Adrenal gland (tissue), 19 donors: ENCODE measurements at places on chromosomes 13 and 19. TPM values are rescaled to one million over a fixed set of nuclear protein-coding genes. Genes with fewer than 3 reads are reported as not detected.

Gene PSG5
- total RNA-seq: not detected

Gene PRTN3
- total RNA-seq: 0.33 TPM

DNA sequence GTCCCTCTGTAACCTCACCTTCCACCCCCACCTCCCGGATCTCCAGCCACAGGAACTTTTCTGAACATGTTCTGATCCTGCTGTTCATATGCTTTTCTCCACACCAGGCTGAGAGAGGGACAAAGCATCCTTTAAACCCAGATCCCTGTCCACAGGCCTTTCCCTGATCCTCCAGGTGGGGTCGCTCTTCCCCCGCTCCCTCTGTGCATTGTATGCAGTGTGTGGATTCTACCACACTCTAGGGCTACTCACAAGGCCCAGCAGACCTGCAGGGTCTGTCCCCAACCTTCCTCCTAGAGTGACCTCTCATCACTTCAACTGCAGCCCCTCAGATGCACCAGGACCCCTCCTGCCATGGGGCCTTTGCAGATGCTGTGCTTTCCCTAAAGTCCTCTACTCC, 1200.6 kb downstream of the UQCRFS1 start:
- H3K36me3 ChIP-seq: no peaks in the 10 kb centered on the region
- H3K4me3 ChIP-seq: no peak overlapping the region
- H3K4me1 ChIP-seq: no peaks in the 10 kb centered on the region
- no peak overlapping the region for H3K27ac ChIP-seq
- no peaks in the 10 kb centered on the region for H3K27me3 ChIP-seq
- no peak for DNase-seq

- no peak for DNase-seq
- H3K27me3 ChIP-seq: no peaks in the 10 kb centered on the region
- H3K27ac ChIP-seq: no peak overlapping the region
- H3K36me3 ChIP-seq: no peaks in the 10 kb centered on the region
- no peaks in the 10 kb centered on the region for H3K4me1 ChIP-seq
- no peak overlapping the region for H3K4me3 ChIP-seq
These were observed 129.1 kb downstream of the URI1 start for GRCh38 chr19:30070968-30071632.

- H3K27ac ChIP-seq: no peak overlapping the region
- no peak overlapping the region for H3K4me3 ChIP-seq
- DNase-seq: no peak
- peaks cover 17% of the 10 kb centered on the region for H3K27me3 ChIP-seq
- no peaks in the 10 kb centered on the region for H3K4me1 ChIP-seq
These were observed 5.1 kb upstream of the EPS8L1 start for GRCh38 chr19:55070466-55071128.

- no peaks in the 10 kb centered on the region for H3K4me1 ChIP-seq
- H3K4me3 ChIP-seq: no peak overlapping the region
- no peak overlapping the region for H3K27ac ChIP-seq
- no peak for DNase-seq
These were observed 239.1 kb upstream of the HTR2A start for GRCh38 chr13:47135800-47136503.

DNA sequence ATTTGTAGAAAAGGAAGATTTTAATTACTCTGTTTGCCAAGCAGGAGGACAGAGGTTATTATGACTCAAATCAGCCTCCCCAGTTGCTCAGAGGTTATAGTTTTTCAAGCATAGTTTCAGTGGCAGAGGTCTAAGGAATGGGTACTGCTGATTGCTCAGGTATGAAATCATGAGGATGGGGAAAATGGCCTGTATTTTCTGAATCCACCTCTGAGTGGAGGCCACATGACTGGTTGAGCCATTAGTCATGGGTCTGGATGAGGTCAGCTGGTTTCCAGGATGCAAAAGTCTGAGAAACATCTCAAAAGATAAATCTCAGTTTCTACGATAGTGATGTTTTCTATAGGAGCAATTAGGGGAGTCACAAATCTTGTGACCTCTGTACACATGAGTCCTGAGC, 62.8 kb upstream of the CEACAM8 start:
- no peak overlapping the region for H3K4me3 ChIP-seq
- DNase-seq: no peak
- H3K4me1 ChIP-seq: no peaks in the 10 kb centered on the region
- no peaks in the 10 kb centered on the region for H3K36me3 ChIP-seq
- H3K27ac ChIP-seq: no peak overlapping the region

DNA sequence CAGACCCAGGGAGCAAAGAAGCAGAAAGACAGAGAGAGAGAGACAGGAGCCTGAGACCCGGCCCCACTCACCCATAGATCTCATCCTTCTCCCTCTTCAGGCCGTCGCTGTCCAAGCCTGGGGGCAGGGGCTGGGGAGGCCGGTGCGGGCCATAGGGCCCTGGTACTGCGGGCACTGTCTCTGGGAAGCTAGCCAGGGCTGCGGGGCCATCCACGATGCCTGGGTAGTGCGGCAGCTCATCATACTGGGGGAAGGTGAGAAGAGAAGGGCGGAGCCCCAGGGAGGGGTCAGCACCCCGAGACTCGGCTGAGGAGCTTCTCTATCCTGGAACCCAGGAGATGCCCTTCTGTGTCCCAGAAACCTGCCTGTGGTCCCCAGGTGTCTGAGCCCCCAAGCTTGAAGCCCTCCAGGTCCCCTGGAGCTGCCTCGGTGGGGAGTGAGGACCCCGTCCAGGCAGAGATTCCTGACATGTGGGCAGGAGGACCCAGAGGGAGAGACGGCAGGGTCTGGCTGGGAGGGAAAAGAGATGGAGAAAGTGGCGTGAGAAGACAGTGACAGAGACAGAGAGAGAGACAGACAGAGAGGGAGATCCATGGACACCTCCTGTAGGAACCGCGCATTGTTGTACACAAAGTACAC, 2.1 kb downstream of the MEIS3 start:
- no peak for DNase-seq
- no peaks in the 10 kb centered on the region for H3K4me1 ChIP-seq
- H3K36me3 ChIP-seq: no peaks in the 10 kb centered on the region
- peaks cover 37% of the 10 kb centered on the region for H3K27me3 ChIP-seq
- H3K27ac ChIP-seq: no peak overlapping the region

DNA sequence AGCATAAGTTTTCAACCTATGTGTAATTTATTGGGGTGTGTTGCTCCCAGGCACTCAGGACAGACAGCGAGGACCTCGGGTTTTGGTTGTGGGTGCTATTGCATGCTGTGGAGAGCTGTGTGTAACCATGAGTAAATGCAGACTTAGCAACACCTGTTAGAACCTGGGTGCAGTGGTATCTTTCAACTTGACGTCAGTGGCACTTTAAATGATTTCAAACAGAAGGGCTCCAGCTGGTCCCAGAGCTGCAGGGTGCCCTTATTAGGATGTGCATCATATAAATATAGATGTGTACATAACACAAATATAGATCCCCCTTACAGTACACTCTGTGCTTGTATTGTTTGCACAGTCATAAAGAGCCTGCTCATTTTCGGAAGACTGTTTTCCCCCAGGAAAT, 228.3 kb upstream of the IRS2 start:
- H3K4me3 ChIP-seq: no peak overlapping the region
- H3K4me1 ChIP-seq: no peaks in the 10 kb centered on the region
- no peak for DNase-seq
- no peaks in the 10 kb centered on the region for H3K27me3 ChIP-seq
- no peak overlapping the region for H3K27ac ChIP-seq
